PC-9 (cell line): ENCODE measurements at places on chromosomes 11 and 22. TPM values are rescaled to one million over a fixed set of nuclear protein-coding genes. Genes with fewer than 3 reads are reported as not detected.

DNA sequence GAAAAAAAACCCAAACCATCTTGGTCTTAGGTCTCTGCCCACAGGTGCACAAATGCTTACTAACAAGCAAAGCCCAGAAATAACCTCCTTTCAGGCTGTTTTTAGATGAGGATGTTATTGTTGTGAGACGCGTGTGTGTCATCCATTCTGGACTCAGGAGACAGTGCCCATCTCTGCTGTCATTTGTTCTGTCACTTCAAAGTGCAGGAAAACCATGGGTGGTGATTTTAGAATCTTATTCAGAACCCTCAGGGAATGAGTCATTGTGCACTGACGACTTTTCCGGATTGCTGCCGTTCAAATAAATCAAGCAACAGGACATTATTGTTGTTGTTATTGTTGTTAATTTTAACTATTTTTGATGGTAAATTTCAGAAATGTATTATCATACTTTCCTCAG, 110.3 kb downstream of the LRRC32 start:
- no peak for DNase-seq

GRCh38 chr11:35190804-35191348, 51.9 kb downstream of the CD44 start:
- no peak for DNase-seq

- no peak for DNase-seq
Measured at GRCh38 chr11:115263799-115264656, 240.2 kb downstream of the CADM1 start.

GRCh38 chr22:28018461-28018927, 99.4 kb upstream of the PITPNB start:
- DNase-seq, result no peak

DNA sequence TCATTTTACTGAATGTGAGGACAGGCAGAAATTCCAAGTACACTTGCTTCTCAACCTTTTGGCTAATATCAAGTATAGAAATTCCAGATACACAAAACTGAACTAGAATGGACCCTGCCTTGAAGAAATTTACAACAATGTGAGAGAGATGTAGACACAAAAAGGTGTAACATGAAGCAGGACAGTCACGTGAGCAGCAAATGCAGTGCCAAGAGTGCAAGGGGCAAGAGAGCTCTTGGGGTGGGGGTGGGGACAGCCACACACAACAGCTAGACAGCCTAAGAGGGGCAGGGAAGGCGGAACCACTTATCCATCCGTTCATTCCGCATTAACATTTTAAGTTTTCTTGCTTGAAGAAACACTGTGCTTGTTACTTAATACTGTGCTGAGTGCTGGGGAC, 28.9 kb downstream of the PLEKHA7 start:
- no peak for DNase-seq

GRCh38 chr11:111743700-111744099, 22.5 kb downstream of the PPP2R1B start:
- DNase-seq, result no peak

LYVE1 gene
- not detected in 2 replicates for total RNA-seq

YPEL4 gene
- 0.48 and 0.98 TPM in 2 replicates for total RNA-seq

DNA sequence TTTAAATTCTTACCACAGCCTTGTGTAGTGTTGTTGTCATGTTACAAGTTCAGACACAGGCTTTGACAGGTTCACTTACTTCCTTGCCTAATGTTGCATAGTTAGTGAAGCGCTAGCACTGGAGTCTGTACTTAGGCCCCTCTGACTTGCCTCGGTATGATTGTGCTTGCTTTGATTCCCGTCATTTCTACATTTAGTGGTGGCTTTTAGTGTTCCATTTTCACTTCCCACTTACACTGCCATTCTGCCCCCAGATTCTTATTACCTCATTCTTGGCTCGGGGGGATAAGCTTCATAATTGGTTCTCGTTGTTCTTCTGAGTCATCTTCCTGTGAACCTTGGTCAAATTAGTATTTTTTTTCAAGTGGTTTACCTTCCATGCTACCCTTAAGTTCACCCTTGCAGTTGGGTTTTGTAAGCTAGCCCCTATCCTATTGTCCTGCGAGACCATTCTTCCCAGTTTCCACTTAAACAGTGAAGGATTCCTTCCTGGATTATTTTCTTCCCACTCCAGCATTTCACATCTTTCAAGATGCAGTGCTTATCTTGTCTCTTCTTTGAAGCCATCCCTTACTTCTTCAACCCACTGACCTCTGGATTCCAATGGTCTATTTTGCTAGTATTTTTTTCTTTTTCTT, 68.7 kb downstream of the DDX10 start:
- no peak for DNase-seq

GRCh38 chr22:42645938-42646568, 3.1 kb downstream of the CYB5R3 start:
- DNase-seq, result no peak

SERHL2 gene
- 1.9 and 2.4 TPM in 2 replicates for total RNA-seq

SAA4 gene
- total RNA-seq, result not detected in 2 replicates

- DNase-seq, result no peak
Measured at GRCh38 chr22:50445880-50446707, 28.7 kb downstream of the SBF1 start.

PNPLA5 gene
- not detected in 2 replicates for total RNA-seq

DNA sequence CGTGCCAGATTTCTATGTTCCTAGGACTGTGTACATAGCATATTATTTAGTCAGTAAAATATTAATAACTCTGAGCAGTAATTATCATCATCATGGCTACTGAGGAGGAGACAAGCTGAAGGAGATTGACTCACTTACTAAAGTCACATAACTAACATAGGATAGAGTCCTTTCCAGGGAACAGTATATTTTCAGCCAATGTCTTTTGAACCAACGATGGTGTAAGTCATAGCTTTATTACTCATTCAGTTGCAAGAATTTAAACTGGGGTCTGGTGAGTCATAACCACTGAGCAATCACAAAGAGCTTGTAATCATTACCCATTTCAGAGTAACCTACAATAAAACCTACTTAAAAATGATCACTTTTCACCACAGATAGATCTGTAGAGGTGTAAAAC, 1564.8 kb upstream of the TENM4 start:
- DNase-seq, result no peak
